WERI-Rb-1 (cell line): ENCODE measurements at places on chromosomes 12 and 14.

- DNase-seq = no peak
Measured at GRCh38 chr14:34165847-34166350, 215.0 kb upstream of the EGLN3 start.

DNA sequence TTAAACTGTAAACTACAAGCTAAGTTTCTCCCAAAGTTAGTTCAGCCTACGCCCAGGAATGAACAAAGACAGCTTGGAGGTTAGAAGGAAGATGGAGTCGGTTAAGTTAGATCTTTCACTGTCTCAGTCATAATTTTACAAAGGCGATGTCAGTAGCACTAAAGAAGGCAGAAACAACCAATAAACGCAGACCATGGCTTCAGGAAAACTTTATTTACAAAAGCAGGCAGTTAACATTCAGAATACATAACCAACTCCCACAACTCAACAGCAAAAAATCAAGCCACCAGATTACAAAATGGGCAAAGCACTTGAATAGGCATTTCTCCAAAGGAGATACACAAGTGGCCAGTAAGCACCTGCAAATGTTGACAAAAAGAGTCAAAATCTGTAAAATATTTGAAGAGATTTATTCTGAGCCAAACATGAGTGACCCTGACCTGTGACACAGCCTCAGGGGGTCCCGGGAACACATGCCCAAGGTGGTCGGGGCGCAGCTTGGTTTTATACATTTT, 8.8 kb upstream of the ULK1 start:
- no peak for DNase-seq

GRCh38 chr12:13790317-13790716, 191.1 kb downstream of the GRIN2B start:
- DNase-seq = no peak

DNA sequence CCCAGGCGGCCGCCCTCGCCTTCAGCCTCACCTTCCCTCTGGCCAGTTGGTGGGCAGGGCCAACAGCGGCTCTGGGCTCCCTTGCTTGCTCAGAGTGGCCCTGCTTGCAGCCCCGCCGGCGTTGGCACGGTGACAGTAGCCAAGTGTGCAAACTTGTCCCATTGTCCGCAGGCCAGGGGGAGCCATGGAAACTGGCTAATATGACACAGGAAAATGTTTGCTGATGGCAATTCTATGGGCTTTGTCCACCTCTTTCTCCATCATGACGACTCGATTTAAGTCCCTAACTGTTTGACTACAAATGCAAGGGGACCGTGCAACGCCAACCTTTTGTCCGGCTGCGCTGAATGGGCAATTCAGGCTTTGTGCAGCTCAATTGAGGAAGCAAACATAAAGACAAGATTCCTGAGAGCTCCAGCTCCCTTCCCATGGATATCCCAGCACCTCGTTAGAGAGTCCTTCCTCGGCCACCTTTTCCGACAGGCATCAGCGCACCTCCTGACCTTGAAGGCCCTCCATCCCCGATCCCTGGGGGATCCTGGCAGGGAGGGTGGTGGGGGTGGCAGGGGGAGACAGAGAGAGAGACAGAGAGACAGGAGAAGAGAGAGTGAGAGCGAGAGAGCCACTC, 785 bp upstream of the FAM181A start:
- no peak for DNase-seq

- no peak for DNase-seq
Measured at GRCh38 chr14:59333668-59334067, 131.5 kb downstream of the GPR135 start.

DNA sequence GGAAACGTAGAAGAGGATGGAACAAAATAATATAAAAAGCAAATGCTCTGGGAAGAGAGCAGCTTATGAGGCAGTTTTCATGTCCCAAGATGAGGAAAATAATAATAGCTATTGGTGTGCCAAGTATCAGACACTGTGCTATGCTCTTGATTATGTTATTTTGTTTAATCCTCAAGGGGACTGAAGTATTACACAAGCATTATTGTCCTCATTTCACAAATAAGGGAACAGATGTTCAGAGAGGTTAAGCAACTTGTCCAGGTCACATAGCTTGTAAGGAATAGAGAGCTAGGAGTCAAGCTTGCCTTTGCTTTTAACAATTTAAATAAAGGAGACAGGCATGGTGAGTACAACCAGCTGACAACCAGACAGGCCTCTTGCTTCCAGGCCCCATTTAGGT, 26.9 kb upstream of the LTBP2 start:
- DNase-seq = no peak

DNA sequence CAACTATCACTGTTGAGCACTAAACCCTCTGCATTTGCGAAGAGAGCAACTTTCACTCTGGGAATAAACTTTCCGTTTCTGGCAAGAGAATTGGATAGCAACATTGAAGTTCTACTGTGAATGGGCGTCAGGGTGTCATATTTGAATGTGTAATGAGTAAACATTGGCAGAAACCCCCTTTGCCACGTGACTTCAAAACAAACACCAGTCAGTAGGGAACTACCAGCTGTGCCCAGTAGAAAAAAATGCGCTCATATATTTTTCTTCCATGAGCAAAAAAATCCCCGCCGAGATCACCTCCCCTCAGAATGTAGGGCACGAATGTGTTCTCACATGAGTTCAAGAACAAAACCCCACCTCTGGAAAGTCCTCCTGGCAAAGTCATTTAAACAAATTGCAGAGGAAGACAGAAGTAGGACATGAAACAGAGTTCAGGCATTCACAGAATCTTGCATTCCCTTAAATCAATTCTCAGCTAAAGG, 80.6 kb downstream of the BTG1 start:
- no peak for DNase-seq

GRCh38 chr14:62187265-62187664, 425.0 kb downstream of the SNAPC1 start:
- DNase-seq = no peak

DNA sequence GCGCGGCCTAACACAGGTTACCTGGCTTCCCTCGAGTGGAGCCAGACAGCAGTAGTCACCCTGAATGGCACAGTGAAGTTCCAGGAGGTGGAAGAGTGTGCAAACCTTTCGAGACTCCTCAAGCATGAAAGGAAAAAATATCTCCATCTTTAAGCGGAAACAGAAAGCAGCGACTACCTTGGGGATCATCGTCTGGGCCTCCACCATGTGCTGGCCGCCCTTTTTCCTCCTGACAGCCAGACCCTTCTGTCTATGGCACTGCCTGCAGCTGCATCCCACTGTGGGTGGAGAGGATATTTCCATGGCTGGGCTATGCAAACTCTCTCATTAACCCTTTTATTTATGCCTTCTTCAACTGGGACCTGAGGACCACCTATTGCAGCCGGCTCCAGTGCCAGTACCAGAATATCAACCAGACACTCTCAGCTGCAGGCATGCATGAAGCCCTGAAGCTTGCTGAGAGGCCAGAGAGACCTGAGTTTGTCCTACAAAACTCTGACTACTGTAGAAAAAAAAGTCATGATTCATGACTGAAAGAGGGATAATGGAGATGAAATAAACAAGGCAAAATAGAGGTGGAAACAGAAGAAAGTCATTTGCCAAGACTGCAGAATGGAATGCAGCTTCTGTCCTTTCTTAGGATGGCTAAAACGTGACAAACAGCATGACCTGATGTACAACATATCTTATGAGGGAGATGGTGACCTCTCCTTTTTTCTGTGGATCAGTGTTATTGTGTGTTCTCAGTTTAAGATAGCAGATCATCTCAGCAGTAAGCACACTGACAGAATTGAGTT, 2.4 kb upstream of the HEBP1 start:
- no peak for DNase-seq

- no peak for DNase-seq
Measured at GRCh38 chr14:62759796-62760195, 285.5 kb downstream of the KCNH5 start.

DNA sequence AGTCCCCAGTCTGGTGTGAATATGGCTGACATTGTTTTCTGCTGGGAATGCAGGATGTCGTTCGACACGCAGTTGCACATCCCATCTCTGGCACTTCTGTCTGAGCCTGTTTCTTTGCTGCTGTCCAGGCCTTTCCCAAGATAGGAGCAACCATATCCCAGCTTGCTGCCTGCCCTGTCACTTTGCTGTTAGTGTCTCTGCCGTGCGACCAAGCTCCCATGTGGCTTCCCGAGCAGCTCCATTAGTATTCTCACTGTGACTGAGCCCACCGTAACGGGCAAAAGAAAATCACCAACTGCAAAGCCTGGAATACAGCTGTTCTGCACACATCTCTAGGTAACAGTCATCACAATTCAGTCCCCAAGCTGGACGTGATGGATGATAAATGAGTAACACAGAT, 66.0 kb upstream of the CPSF6 start:
- no peak for DNase-seq

- DNase-seq = no peak
Measured at GRCh38 chr14:32630701-32631100, 301.6 kb downstream of the AKAP6 start.

- DNase-seq = no peak
Measured at GRCh38 chr12:93135286-93136239, 206.5 kb upstream of the EEA1 start.

GRCh38 chr12:127934409-127934808, 332.6 kb upstream of the TMEM132C start:
- DNase-seq = no peak

GRCh38 chr12:57268264-57268663, 17.3 kb upstream of the STAC3 start:
- no peak for DNase-seq

GRCh38 chr12:6548966-6549683, 6.7 kb downstream of the IFFO1 start:
- DNase-seq = no peak

DNA sequence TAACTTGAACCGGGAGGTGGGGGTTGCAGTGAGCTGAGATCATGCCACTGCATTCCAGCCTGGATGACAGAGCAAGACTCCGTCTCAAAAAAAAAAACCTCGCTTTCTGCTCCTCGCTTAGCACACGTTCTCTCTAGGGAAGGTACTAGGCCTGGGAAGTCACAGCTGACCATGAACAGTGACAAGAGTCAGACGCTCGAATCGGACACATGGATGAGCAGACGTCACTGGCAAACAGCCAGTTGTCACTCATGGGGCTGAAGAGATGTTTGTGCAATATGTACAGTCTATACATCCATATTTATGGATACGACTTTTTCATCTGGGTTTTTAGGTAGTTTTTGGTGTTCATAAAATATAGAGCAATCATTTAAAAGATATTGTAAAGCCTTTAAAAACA, 19.4 kb downstream of the TCHP start:
- no peak for DNase-seq

DNA sequence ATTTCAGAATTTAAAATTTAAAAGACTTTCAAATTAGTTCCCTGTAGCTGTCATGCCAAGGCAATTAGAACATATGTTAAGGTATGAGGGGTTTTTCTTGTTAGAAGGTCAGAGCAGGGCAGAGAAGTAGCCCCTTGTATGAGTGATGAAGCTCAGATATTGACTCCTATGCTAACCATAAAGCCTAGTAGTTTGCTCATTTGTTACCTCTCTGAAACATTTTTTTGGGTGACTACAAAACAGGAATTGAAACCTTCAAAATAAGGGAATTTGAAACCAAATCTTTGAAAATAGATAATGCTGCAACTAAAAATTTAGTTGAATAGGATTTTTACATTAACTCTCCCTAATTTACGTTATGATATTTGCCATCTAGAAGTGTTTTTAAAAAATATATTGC, 333.5 kb downstream of the NAV3 start:
- no peak for DNase-seq

GRCh38 chr14:62445570-62445969, 599.7 kb downstream of the KCNH5 start:
- DNase-seq = no peak

DNA sequence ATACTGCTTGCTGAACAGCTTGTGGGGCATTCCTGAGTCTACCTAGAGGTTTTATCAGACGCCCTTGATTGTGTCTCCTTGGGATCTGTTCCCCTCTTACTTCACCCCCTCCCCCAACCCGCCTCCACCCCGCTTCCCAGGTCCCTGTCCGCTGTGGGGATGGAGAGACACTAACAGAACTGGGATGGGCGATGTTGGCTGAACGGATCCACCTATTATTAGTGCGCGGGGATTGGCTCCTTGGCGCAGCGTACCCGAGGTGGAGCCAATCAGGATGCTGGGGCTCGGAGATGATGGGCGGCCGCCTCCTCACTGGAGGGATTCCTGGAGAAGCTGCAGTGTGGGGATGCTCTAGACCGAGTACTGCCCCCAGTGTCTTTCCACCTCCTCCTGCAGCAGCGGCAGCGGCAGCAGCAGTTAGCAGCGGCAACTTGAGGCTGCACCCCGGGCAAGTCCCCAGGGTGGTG, at the start of gene SYT1:
SYT1 (plus strand) TSS at position 372 of the 467 bp plus-strand sequence.
- peak; percentile 96 for DNase-seq

GRCh38 chr14:73125746-73126145, 10.6 kb upstream of the PSEN1 start:
- no peak for DNase-seq

- peak; percentile 66 for DNase-seq
Measured at GRCh38 chr12:53695152-53696145, 19.6 kb upstream of the ATP5MC2 start.

GRCh38 chr12:6773590-6774351, 1.5 kb downstream of the LAG3 start:
- DNase-seq = no peak

DNA sequence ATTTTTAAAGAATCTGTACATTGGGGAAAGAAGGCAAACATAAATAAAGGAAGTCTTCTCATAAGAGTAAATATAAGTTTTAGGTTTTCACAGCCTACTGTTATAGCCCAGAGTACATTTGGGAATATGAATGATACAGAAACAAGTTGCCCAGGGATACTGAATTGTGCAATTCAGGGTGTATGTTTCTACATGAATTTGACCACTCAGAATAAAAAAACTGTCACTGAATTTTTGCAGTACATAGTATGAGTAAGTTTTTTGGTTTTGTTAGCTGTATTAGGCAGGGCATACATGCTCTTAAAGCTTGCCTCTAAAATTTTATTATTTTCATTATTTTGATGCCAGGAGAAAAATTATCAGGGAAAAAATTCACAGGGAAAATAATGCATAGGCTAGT, 6.6 kb upstream of the PCNX4 start:
- DNase-seq = no peak

GRCh38 chr12:8712572-8712971, 14.8 kb downstream of the RIMKLB start:
- DNase-seq = no peak

DNA sequence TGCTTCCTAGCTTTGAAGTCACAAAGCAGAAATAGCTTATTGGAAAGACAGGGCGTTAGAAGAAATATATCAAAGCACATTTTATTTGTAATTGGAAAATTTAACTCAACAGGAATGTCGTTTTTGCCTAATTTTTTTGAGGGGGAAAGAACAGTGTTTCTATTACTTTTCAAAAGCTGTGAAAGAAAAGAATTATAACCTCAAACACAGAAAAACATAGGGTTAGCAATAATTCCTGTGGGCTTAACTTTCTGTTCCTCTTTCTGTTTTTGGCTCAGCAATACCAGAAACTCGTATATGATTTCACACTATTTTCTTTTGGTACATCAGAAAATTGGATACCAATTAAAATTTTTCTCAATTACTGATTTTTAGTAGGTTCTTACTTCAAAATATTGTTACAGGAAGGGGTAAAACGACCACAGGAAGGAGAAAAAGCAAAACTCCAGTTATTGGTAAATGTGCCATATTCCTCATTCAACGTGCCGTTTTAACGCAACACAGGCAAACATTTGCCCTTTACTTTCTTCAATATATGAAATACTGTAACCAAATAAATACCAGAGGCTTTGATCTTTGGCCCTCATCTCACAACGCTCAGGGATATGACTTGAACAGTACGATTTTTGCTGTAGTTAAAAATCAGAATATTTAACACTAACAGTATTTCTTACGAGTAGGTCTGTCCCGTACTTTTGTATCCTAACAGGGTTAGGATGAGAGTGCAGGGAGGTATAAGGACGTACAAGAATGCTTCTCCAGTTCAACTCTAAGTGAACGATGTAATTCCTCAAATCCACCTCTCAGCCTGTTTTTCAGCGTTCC, 1.3 kb upstream of the RNU6-7 start:
- DNase-seq = no peak

- DNase-seq = peak; percentile 39
Measured at GRCh38 chr12:123879101-123879500, 93.5 kb downstream of the CCDC92 start.
